ENCODE measurements at places on chromosomes 2 and 18. TPM values are rescaled to one million over a fixed set of nuclear protein-coding genes. Genes with fewer than 3 reads are reported as not detected.
A peak's percentile ranks its signal among the peaks of the same experiment; 100 is the strongest.

DNA sequence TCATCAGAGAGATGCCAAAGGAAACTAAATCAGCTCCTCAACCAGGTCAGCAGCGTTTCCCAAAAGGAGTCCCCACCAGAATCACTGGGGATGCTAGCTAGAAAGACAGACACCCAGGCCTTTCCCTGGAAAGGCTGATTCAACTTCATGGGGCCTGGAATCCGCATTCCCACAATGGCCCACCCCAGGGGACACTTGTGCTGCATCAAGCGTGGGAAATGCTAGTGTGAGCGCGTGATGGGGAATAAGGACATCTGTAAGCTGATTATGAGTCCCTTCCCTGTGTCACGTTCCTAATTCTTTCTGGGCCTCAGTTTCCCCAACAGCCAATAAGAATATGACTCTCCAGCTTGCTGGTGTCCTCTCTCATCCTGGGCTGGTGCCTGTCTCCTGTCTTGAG, 2.2 kb upstream of the WNT10A start:
- no peak for DNase-seq

The CD8B2 gene
- polyA plus RNA-seq, result not detected

GRCh38 chr18:38747153-38747552, 1181.6 kb upstream of the CELF4 start:
- DNase-seq, result no peak

The LMAN1 gene
- polyA plus RNA-seq, result 102 TPM

The CDH7 gene
- not detected for polyA plus RNA-seq

DNA sequence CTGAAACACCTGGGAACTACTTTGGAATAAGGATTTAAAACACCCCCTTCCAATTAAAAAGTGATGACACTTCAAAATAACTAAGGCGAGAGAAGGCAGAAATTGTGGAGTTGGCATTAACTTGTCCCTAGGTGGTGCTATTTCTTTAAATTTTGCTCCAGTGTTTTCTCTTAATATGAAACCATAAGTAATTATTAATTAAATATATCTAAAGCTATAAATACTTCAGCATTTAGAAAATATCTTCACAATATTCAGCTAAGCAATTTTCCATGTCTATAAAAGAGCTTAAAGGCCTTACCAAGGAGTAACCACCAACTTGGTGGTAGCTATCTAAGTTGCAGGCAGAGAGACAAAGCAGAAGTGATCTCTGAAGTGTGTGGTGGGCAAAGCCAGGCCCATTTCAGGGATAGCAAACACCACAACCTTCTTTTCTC, 186.8 kb upstream of the PGAP1 start:
- DNase-seq, result no peak

DNA sequence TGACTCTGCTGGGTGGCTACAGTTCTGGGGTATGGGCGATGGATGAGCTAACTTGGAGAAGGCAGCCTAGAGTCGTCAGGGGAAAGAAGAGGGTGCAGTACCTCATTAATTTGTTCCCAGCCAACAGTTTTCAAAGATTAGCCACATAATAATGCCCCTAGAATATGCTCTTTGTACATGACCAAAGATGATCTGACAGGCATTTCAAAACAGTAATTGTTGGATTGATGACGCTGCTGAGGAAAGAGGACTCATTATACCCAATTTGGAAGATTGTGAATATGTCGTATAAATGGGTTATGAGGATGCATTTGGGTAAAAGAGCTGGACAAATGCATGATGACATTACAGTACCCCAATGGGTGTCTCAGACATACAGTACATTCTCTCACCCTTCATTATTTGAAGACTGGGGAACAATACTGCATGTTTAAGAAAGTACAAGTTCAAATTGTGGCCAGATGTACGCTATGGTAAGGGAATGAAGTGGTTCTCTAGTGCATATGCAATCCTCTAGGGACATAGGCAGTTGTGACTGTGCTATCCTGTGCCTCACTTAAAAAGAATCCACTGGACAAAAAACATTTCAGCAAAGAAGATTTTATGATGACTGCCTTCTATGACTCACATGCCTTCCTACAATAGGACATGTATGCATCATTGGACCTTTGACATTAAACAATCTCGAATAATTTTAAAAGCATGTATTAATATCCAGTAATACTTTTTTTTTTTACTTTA, 233.2 kb downstream of the CNTNAP5 start:
- no peak for DNase-seq

- no peak for DNase-seq
These were observed 481.9 kb downstream of the CDH2 start for GRCh38 chr18:27695052-27695451.

GRCh38 chr2:136116813-136117390, 1.0 kb downstream of the CXCR4 start:
- no peak for DNase-seq

DNA sequence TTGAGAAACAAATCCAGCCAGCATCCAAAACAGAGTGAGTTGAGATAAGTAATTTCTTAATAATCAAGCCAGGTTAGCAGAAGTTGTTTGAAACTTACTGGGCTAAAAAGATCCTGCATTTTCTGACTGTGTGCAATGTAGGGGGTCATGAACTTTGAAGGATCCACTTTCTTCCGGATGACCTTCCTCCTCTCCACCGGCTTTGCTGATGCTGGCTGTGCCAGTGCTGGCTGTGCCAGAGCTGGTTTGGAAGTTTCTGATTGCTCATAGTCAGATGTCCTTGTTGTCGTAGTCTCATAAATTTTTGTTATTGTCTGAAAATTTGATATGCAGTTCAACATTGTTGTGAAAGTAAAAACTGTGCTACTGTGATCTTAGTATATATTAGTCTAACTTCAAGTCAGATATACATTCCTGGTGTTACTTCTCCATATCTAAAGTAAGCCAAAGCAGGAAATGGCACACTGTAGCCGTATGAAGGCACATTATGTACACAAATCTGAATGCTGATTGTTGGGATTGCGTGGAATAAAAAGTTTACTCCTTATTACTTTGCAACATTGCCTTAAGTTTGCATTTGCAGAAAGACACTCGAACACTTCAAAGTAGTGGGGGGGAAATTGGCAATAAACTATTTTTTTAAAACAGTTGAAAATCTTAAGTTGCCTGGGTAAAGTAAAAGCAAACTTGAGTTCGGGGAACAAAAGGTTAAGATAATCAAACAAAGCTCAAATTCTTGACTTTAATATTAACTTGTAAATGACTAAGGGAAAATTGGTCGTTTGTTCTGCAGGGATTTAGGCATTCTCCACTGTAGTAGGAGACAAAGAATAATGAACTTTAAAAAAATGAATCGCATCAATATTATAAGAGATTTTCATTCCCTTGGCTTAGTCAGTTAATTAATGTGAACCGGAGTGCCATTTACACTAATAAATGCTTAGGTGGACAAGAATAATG, 6.4 kb downstream of the NEB start:
- peak; percentile 89 for DNase-seq
